Activated CD4-positive, alpha-beta T cell treated with anti-CD3 and anti-CD28 coated beads for 36 hours (primary cell): ENCODE measurements at places on chromosomes 6 and 20.

- no peak for DNase-seq
Measured at GRCh38 chr6:15065261-15065989, 180.4 kb upstream of the JARID2 start.

- DNase-seq: no peak
Measured at GRCh38 chr20:36274181-36274841, 31.8 kb upstream of the DLGAP4 start.

DNA sequence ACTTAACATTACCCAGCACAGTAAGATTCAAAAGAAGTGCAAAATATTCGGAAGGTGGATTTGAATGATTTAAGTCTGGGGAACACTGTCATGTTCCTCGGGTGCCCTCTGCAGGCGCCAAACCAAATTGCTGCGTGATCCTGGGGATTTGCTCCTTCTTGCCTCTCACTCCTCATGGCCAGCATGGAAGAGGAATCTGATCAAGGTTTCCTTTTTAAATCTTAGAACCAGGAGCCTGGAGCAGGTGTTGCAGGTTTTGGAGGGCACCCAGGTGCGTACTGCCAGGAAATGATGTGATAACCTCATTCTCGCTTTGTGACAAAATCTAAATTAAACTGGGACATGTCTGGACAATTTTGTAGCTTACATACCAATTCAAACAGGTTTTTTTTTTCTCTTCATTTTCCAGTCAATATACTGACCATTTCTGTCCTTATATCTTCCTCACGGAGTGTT lies 8.1 kb upstream of the PFDN4 start:
- DNase-seq: peak; percentile 81

- no peak for DNase-seq
Measured at GRCh38 chr6:128899341-128900050, 16.6 kb downstream of the LAMA2 start.

GRCh38 chr6:147268254-147268653 lies 64.0 kb downstream of the STXBP5 start:
- DNase-seq: no peak

DNA sequence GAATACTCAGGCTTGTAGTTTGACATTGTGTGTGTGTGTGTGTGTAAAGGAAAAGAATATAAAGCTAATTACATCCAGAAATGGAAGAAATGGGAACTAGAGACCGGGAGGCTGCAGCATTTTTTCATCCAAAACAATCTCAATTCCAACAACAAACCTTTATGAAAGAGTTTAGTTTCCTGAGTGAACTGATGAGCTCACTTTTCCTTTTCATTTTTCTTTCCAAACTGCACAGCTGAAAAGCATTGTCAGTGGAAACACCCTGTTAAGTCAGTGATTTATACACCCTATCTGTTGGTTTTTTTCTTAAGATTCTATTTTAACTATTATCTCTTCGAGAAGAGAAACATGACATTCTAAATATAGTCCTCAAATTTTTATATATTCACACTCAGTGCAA lies 130.9 kb downstream of the RFPL4B start:
- DNase-seq: no peak

DNA sequence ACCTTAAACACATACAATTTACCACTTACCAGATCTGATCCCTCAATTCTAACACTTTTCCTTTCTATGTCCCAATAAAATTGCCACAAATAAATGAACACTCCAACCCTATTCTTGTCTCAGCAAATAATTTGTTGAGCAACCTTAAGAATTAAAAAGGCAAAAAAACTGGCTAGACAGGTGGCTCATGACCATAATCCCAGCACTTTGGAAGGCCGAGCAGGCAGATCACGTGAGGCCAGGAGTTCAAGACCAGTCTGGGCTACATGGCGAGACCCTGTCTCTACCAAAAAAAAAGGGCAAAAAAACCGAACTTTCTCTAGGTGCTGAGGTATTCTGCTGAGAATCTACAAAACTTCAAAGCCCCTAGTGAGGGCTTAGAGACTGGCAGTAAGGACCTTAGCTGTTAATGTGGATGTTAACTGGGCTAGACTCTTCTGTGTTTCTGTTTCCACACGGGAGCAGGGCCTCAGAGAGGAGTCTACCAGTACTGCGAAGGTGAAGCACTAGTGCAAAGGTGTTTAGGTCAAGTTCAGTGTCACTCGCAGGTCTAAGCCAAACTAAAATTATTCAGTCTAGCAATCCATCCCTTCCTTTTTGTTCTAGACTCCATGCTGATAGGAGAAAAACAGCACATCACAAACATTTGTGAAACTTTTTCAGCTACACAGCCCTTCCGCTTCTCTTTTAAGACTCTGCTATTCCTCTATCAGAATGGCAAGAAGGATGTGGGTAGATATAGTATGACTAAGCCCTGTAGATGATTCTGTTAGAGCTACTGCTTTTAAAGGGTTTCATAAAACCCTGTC lies 2.6 kb downstream of the FASTKD5 start:
- DNase-seq: peak; percentile 41

GRCh38 chr6:28206928-28207509 lies 18.1 kb upstream of the ZSCAN9 start:
- DNase-seq: no peak

DNA sequence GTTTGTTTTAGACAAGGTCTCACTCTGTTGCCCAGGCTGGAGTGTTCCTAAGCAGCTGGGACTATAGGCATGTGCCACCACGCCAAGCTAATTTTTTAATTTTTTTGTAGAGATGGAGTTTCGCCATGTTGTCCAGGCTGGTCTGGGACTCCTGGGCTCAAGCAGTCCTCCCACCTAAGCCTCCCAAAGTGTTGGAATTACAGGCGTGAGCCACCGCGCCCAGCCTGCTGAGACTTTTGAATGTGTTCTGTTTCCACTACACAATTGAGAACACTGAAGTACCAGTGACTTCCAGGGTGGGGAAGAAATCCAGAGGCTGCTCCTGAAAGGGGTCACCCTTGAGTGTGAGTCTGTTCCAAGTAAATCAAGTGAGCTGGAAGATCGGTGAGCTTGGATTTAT lies 81.3 kb upstream of the ARMC2 start:
- no peak for DNase-seq

GRCh38 chr6:30321692-30322388 lies 4.9 kb upstream of the TRIM39 start:
- no peak for DNase-seq

GRCh38 chr20:25453035-25453810 lies 45.8 kb downstream of the GINS1 start:
- DNase-seq: no peak

DNA sequence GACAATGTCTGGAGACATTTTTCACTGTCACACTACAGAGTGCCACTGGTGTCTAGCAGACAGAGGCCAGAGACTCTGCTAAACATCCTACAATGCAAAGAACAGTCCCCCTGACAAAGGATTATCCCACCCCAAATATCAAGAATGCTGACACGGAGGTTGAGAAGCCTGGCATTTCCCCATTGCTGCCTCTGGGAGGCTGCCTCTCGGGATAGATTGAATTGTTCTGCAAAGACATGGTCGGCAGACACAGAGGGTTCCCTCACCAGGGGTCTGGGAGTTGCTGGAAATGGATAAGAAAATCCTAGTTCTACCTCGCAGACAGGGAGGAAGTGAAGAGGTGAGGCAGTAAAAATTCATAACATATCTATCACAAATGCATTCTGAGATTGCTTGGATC lies 166.4 kb upstream of the AGPAT4 start:
- DNase-seq: no peak

DNA sequence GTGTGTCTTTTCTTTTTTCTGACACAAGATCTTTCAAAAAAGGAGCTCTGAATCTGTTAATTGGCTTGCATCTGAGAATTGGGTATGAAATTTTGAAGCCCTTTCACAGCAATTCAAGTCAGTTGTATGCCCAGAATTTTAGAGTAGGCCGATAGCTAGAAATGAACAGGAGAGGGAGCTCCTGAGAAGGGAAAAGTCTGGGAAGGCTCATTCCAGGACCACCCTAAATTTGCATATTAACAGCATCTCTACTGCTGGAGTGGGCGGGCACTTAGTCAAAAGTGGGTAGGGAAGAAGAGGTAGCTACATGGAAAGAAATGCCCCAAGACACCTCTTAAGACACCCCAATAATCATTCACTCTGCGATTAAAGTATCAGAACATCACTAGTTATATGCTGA lies 928.3 kb downstream of the TBC1D32 start:
- no peak for DNase-seq

- no peak for DNase-seq
Measured at GRCh38 chr6:147704691-147705090, 196.2 kb downstream of the SAMD5 start.

DNA sequence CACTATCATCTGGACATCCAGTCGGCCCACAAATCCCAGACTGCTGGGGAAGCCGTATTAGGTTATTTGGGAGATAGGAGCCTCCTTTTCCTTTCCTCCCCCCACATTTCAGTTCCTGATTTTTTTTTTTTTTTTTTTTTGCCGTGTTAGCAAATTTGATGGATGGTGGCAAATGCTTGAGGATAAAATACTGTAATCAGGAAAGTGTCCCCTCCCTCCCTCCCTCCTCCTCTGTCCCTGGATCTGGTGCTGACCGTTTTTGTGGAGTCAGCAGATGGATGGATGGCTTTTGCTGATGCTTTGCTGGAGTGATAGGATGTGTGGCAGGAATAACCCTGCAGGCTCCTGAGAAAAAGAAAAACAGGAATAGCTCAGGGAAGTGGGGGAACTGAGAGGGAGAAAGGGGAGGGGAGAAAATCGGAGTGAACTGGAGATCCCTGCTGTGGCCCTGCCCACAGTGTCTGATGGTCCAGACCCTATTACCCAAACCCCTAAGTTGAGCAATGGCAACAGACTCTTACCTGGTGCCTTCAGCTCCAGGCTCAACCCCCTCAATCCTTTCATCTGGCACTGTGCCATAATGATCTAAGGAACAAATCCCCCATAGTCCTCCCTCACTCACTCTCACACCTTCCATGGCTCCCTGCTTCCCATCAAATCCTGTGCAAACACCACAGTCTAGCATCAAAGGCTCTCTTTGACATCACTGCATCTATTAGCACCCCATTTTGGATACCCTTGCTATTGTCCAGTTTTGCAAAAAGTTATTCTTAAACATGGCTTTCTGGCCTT lies 277.3 kb upstream of the CHD6 start:
- no peak for DNase-seq

DNA sequence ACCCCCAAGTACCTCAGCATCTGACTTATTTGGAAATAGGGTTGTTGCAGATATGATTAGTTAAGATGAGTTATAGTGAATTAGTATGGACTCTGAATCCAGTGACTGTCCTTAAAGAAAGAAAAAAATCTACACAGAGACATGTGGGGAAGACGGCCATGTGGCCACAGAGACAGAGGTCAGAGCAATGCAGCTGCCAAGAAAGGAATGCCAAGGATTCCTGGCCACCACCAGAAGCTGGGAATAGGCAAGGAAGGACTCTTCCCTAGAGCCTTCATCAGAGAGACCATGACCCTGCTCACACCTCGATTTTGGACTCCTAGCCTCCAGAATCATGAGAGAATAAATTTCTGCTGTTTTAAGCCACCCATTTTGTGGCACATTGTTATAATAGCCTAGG lies 81.8 kb downstream of the FYN start:
- no peak for DNase-seq

GRCh38 chr20:11791835-11792567 lies 125.7 kb upstream of the BTBD3 start:
- DNase-seq: no peak

- DNase-seq: no peak
Measured at GRCh38 chr6:134902074-134902861, 47.6 kb downstream of the ALDH8A1 start.

- no peak for DNase-seq
Measured at GRCh38 chr20:20677186-20677585, 35.3 kb downstream of the RALGAPA2 start.

DNA sequence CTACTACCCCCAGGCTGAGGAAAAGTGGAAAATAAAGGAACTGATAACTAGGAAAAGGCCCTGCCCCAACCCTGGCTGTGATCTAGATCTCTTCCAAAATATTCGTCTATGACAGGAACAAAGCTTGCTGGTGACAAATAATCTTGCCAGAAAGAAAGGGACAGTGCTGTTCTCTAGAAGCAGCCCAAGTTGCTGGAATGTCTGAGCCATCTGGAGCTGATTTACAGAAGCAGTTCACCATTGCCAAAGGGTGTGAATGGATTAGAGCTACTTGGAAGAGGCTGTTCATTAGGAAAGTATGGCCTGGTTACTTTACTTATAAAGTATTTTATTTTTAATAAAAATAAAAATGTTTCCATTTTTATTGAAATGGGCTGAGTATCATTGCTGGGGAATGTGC lies 146.3 kb downstream of the EPM2A start:
- no peak for DNase-seq

DNA sequence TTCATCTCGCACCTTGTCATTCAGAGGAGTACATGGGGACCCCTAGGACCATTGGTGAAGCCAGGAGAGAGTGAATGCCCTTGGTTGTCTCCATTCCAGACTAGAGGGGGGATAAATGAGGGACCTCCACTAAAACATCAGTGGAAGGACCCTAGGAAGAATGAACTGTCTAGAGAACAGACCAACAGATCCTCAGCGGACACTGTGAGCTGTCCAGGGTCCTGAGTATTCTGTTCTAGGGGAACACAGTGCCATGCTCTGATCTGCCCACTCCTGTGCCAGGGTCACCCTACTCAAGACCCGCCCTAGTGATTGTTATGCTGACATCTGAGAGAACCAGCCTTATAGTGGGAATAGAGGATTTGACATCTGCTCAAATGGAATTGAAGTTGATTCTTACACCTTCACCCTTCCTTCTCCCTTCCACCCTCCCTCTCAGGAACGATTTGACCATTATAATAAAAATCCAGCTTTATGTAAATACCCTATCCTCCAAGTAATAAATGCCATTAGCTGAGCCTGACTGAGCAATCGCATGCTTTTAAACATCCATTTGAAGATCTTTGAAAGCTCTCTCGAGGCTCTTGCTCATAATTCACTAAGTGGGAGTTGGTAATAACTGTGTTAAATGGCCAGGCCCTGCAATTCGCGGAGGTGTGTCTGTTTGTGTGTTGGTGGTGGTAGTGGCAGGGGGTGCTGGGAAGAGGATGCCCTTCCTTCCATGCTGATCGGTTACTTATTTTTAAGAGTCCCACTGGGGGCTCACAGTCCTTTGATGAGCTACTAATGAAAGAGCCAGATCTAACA lies 43.6 kb upstream of the SLC32A1 start:
- DNase-seq: peak; percentile 49

DNA sequence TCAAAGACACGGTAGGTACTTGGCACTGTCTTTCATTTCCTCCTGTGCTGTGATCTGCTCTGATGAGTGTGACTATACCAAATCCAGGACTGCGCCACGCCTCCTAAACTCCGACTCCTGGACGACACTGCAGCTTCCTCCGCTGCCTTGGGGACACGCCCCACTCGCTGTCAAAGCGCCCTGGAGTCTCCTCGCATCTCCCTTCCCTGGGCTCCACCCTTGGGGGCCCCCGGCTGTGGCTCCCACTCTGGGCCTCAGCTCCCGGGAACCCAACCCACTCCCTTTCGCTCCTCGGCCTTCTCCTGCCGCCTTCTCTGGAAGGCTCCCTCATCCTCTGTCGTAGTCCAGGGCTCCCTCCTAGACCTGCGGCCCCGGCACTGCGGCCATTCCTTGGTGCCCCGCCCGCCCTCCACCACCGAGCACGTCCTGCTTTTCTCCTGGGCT lies 61.2 kb downstream of the RSPH3 start:
- DNase-seq: peak; percentile 38

GRCh38 chr20:37543828-37544227 lies 16.2 kb upstream of the BLCAP start:
- no peak for DNase-seq
